H1 (cell line): ENCODE measurements at places on chromosomes 3 and 15.

GRCh38 chr3:97269202-97269601 lies 454.8 kb downstream of the EPHA6 start:
- no peak overlapping the region for H3K27ac ChIP-seq
- no peaks in the 10 kb centered on the region for H3K27me3 ChIP-seq
- H3K4me3 ChIP-seq: no peak overlapping the region
- H3K4me1 ChIP-seq: peaks cover 2% of the 10 kb centered on the region; the same call in 1 of the 2 replicates

- H3K36me3 ChIP-seq: no peaks in the 10 kb centered on the region
- no peak overlapping the region for H3K4me3 ChIP-seq
- H3K27me3 ChIP-seq: no peaks in the 10 kb centered on the region
- no peaks in the 10 kb centered on the region for H3K4me1 ChIP-seq
Observed at GRCh38 chr3:191339316-191339917, 9.1 kb upstream of the UTS2B start.

DNA sequence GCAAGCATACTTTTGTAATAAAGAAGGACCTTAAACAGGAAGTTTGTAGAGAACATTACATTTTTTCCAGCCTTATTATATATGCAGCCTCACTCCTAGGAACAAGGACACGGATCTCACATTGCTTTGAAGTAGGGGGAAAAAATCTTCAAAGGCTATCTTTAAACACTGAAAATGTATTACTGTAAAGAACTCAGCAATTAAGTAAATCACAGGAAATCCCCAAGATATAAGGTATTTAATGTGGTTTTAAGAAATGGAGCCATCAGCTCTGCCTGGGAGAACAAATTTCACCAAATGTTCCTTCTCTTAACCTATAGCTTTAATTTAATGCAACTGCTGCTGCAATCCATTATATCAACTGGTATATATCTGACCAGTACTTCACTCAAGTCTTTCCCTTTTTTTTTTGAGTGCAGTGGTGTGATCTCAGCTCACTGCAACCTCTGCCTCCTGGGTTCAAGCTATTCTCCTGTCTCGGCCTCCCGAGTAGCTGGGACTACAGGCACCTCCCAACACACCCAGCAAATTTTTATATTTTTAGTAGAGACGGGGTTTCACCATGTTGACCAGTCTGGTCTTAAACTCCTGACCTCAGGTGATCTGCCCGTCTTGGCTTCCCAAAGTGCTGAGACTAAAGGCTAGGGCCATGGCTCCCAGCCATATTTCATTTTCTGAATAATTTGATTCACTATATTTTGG lies 2.8 kb downstream of the BTLA start:
- H3K36me3 ChIP-seq: no peaks in the 10 kb centered on the region
- no peaks in the 10 kb centered on the region for H3K27me3 ChIP-seq
- H3K4me1 ChIP-seq: no peaks in the 10 kb centered on the region
- H3K4me3 ChIP-seq: no peak overlapping the region
- H3K27ac ChIP-seq: no peak overlapping the region
- no peak for DNase-seq

DNA sequence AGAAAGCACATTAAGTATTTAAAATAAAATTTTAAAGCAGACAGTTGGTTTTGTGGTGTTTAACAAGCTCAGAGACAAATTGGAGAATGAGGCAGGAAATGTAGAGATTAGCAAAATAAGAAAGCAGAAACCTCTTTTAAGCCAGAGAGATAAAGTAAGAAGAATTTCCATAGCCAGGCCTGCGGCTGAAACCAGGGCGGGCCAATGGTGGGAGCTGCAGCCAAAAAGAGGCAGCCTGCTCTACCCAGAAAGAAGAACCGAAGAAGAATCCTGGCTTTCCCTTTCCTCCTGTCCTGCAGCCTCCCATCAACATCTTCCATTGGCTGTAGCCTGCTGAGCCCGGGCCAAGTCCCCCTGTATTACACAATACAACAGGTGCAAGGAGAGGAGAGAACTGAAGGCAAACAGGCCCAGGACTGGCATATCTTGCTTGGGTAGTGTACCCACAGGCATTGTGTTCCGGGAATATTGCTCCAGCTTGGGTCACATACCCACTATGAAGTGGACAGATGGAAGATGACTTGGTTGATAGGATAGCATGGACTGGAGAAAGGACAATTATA lies 11.5 kb upstream of the TFG start:
- no peaks in the 10 kb centered on the region for H3K27me3 ChIP-seq
- H3K36me3 ChIP-seq: no peaks in the 10 kb centered on the region
- H3K27ac ChIP-seq: no peak overlapping the region
- H3K4me1 ChIP-seq: no peaks in the 10 kb centered on the region
- DNase-seq: no peak
- H3K4me3 ChIP-seq: no peak overlapping the region

GRCh38 chr3:123469323-123469995 lies 20.6 kb upstream of the ADCY5 start:
- H3K27ac ChIP-seq: no peak overlapping the region
- no peak for DNase-seq
- no peaks in the 10 kb centered on the region for H3K4me1 ChIP-seq
- no peaks in the 10 kb centered on the region for H3K27me3 ChIP-seq
- no peaks in the 10 kb centered on the region for H3K36me3 ChIP-seq
- no peak overlapping the region for H3K4me3 ChIP-seq

DNA sequence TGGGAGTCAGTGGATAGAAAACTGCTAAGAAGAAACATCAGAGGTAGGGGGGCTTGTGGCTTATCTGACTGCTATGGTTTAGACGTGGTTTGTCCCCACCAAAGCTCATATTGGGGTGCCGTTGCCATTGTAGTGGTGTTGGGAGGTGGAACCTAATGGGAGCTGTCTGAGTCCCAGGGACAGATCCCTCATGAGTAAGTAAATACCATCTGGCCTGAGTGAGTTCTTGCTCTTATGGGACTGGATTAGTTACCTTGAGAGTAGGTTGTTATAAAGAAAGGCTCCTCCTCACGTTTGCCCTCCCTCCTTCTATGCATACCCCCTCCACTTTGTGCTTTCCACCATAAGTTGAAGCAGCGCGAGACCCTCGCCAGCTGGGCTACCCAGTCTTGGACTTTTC lies 53.4 kb upstream of the VILL start:
- DNase-seq: no peak
- H3K4me1 ChIP-seq: peaks cover 4% of the 10 kb centered on the region
- no peak overlapping the region for H3K4me3 ChIP-seq
- no peak overlapping the region for H3K27ac ChIP-seq

DNA sequence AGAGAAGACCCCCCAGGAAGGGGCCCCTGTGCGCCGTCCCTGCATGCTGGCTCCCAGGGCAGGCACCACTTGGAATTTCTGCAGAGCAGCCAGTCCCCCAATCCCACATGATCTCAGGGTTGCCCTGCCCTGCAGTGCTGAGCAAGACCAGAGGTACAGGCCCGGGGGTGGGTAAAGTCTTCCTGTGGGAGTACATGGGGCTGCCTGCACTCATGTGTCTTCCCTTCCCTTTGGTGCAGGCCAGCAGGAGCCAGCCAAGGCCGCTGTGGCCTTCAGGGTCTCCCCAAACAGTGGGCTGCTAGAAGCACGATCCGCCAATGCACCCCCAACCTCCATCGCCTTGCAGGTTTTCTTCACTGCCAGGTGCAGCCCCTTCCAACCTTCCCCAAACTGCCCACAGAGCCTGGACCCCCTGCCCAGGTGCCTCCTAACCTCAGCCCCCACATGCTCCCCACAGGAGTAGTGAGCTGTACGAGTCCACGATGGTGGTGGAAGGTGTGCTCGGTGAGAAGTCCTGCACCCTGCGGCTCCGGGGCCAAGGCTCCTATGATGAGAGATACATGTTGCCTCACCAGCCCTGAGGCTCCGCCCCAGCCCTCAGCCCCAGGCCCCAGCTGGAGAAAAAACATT lies 15.0 kb downstream of the ACAA1 start:
- DNase-seq: no peak
- no peak overlapping the region for H3K27ac ChIP-seq
- H3K36me3 ChIP-seq: peaks cover 28% of the 10 kb centered on the region
- H3K4me3 ChIP-seq: no peak overlapping the region
- no peaks in the 10 kb centered on the region for H3K27me3 ChIP-seq

DNA sequence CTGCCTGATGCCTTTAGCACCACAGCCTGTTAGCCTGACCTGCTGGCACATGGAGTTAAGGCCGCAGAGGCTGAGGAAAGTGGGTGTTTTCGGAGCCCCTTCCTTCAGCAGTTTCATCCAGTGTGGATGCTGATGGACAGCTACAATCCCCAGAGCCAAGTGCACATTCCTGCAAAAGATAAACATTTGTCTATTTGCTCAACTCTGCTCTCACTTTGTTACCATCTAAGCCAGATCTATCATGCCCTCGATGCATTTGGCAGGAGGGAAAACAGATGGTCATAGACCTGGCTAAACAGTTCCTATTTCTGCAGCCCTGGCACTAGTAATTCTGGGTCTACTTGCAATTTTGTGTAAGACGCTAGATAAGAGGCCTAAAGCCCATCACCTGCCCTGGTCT lies 312.9 kb upstream of the RASGRP1 start:
- H3K27ac ChIP-seq: no peak overlapping the region
- H3K4me3 ChIP-seq: no peak overlapping the region
- no peaks in the 10 kb centered on the region for H3K36me3 ChIP-seq
- no peak for DNase-seq
- no peaks in the 10 kb centered on the region for H3K4me1 ChIP-seq

DNA sequence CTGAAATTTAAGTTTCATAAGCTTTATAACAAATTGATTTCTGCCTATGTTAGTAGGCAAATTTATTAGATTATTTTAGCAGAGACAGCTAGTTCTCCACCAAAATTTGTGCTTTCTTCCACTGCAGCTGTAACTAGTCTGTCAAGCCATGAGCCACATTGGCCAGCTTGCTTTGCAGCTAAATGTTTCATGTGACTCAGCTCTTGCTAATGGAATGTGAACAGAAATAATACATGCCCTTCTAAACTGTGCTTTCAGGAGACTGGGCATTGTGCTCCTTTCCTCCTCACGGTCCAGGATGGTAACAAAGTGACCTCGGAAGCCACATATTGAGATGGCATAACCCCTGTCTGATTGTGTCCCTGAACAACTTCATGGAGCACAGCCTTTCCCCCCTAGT lies 51.3 kb upstream of the KPNA4 start:
- no peaks in the 10 kb centered on the region for H3K36me3 ChIP-seq
- H3K27ac ChIP-seq: no peak overlapping the region
- no peak overlapping the region for H3K4me3 ChIP-seq
- DNase-seq: no peak

DNA sequence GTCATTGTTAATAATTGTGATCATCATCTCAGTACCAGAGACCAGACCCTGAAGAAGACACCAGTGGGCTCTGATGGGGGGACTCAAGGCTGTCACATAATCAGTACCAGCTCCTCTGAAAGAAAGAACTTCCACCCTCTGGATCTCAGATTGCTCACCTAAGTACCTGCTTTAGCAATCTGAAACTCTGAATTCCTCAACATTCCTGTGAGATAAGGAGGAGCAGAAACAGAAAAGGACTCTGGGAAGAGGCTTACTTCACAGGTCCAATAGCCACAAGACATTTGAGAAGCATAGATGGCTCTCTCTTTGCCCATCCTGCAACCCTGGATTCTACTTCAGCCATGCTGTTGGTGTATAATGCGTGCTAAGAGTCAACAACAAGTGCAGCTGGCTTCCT lies 44.0 kb upstream of the OXTR start:
- no peaks in the 10 kb centered on the region for H3K27me3 ChIP-seq
- no peak overlapping the region for H3K4me3 ChIP-seq
- no peaks in the 10 kb centered on the region for H3K36me3 ChIP-seq
- H3K27ac ChIP-seq: no peak overlapping the region

DNA sequence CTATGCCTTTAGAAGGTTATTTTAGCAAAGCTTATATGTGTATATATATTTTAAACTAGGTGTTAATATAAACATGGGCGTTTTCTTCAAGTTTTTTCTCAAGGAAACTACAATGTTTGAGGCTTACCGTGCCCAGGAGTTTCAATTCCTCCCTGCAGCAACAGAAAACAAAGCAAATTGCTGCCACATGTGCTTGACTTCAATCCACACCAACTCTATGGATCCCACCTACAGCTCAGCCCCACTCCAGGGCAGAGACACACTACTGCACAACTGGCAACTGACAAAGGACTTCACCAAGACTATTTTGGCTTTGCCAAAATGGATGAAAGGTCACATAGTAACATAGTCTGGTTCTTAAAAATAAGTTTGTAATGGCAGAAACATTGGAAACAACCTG lies 346.6 kb downstream of the ERC2 start:
- no peak overlapping the region for H3K4me3 ChIP-seq
- no peaks in the 10 kb centered on the region for H3K36me3 ChIP-seq
- no peak for DNase-seq
- no peak overlapping the region for H3K27ac ChIP-seq
- H3K27me3 ChIP-seq: no peaks in the 10 kb centered on the region

DNA sequence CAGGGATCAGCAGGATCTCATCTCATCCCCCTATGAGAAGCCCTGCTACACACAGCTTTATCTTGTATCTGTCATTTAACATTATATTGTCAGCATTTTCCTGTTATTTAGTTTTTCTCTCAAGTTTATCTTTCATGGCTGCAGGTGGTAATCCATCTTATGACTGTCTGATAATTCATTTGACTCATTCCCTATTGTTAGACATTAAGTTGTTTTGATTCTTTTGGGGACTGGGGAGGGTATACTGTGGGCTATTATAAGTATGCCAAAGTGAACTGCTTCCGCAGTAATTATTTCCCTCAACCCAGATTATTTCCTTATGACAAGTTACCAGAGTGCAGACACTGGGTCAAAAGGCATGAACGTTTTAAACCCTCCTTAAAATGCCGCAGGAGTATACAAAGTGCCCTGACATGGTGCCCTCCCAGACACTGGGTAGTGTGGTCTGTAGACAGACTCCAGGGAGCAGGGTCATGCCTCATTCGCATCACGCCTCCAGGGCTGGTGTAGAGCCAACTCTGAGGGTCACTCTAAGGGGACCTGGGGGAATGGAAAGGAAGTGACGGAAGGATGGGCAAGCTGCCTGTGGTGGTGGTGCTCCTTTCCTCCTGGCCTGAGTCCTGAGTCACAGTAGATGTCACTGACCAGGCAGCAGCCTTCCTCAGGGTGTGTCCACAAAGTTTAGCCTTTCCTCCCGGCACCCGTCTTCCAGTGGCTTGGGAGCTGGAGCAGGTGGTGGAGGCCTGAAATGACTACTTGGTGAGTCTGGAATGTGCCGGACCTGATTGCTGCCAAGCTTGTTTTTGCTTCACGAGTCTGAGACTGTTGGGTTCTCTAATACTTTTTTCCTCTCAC lies 11.6 kb downstream of the GPR160 start:
- H3K27me3 ChIP-seq: no peaks in the 10 kb centered on the region
- no peak overlapping the region for H3K27ac ChIP-seq
- no peaks in the 10 kb centered on the region for H3K4me1 ChIP-seq
- H3K4me3 ChIP-seq: no peak overlapping the region

GRCh38 chr3:45249391-45249790 lies 23.3 kb upstream of the TMEM158 start:
- H3K27me3 ChIP-seq: no peaks in the 10 kb centered on the region
- H3K4me3 ChIP-seq: no peak overlapping the region
- H3K27ac ChIP-seq: no peak overlapping the region
- DNase-seq: no peak
- H3K4me1 ChIP-seq: peaks cover 6% of the 10 kb centered on the region

DNA sequence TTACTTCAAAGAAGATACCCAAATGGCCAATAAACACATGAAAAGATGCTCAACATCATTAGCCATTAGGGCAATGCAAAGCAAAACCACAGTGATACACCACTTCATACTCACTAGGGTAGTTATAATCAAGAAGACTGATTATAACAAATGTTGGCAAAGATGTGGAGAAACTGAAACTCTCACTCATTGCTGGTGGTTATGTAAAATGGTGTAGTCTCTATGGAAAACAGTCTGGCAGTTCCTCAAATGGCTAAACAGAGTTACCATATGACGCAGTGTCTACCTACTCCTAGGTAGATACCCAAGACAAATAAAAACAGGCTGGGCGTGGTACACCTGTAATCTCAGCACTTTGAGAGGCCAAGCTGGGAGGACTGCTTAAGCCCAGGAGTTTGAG lies 3.5 kb upstream of the ZFAND6 start:
- no peak overlapping the region for H3K27ac ChIP-seq
- H3K4me3 ChIP-seq: no peak overlapping the region
- no peaks in the 10 kb centered on the region for H3K36me3 ChIP-seq
- H3K27me3 ChIP-seq: no peaks in the 10 kb centered on the region
